GM04503 (cell line): ENCODE measurements at places on chromosomes 12 and 14.

- no peak for DNase-seq
These were observed 35.3 kb downstream of the FBXW8 start for GRCh38 chr12:116945886-116946550.

DNA sequence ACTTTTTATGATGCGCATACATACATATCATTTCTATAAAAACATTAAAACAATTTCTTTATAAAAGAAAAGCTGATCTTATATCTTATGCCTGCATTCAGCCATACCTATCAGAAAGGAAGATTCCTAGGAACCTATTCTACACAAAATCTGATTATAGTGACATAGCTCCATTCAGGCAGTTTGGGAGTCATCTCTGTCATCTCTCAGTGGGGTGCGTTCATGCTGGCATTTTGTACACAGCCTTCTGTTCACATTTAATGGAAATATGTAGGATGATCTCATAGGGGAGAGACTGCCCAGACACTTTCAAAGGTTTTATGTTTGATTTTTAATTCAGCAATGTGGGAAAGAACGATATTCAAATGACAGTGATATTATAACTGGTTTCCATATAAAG is 52.9 kb downstream of the ATL1 start:
- no peak for DNase-seq

- peak; percentile 66 for DNase-seq
These were observed 115.7 kb downstream of the LLPH start for GRCh38 chr12:66014818-66015217.

DNA sequence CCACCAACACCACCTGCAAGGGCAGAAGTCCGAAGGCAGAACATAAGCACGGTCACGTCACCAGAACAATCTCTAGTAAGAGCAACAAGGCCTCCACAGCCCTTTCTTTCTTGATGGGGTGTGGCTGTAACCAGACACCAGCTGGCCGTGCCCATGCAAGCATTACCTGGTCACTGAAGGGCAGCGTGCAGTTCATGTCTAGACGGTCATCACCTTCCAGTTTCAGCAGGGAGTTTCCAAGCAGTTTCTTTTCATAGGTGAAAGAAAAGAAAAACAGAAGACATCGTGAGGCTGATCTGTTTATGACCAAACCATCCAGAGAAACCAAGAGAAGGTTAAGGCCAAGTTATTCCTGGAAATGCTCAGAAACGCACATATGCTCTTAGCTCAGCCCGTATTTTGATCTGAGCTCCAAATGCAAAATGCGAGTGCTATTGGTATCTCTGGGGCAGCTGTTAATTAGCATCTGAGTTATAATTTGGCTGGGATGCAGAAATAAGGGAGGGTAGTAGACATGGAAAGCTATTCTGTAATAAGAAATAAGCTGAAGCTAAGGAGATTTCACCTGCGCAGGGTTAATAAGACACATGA is 42.5 kb downstream of the PRKAB1 start:
- no peak for DNase-seq

- DNase-seq, result no peak
These were observed 7.6 kb downstream of the AKAP6 start for GRCh38 chr14:32336702-32337101.

DNA sequence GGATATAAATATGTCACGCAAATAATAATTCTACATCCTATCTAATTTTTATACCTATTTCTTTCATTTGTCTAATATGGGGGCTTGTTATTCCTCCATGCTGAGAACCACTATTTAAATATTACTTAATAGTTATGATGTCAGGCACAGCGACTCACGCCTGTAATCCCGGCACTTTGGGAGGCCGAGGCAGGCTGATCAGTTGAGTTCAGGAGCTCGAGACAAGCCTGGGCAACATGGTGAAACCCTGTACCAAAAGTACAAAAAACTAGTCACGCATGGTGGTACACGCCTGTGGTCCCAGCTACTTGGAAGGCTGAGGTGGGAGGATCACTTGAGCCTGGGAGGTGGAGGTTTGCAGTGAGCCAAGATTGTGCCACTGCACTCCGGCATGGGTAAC is 45.2 kb downstream of the GXYLT1 start:
- DNase-seq, result no peak

- DNase-seq, result peak; percentile 98
These were observed 49.1 kb downstream of the NCOR2 start for GRCh38 chr12:124518051-124518932.

- DNase-seq, result no peak
These were observed 687 bp downstream of the IFFO1 start for GRCh38 chr12:6555018-6555691.

- DNase-seq, result no peak
These were observed 106.4 kb upstream of the SYT10 start for GRCh38 chr12:33546004-33546403.

DNA sequence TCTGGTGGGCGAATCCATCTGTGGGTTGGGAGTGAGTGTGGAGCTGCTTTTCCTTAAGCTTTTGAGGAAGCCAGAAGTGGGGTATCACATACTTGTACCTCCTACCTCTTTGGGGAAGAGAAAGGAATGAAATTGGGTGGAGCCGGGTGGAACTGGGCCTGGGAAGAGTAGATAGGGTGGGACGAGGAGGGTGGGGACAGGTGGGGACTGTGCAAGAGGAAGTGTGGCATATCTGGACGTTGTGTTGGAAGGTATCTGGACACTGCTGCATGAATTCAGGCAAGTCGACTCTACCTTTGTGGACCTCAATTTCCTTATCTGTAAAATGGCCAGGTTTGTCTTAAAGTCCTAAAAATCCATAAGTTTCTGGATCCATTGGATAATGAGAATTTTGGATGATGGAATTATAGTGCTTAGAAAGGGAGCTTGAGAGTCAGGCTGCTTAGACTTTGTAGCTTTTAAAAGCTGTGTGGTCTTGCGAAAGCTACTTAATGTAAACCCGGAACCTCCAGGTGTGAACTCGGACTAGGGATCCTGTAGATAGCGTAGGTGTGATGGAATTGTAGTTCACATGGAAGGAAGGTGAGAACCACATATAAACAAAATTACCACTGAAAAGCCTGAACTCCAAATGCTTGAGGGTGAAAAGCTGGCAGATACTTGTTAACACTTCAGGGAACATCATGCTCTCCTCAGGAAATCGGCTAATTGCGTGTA is 2.1 kb downstream of the VRTN start:
- no peak for DNase-seq

- DNase-seq, result no peak
These were observed 4.6 kb downstream of the KIF26A start for GRCh38 chr14:104142946-104143470.
